ENCODE measurements at places on chromosomes 16 and 17.

GRCh38 chr16:50580180-50580798, 32.1 kb downstream of the NKD1 start:
- DNase-seq, result no peak

DNA sequence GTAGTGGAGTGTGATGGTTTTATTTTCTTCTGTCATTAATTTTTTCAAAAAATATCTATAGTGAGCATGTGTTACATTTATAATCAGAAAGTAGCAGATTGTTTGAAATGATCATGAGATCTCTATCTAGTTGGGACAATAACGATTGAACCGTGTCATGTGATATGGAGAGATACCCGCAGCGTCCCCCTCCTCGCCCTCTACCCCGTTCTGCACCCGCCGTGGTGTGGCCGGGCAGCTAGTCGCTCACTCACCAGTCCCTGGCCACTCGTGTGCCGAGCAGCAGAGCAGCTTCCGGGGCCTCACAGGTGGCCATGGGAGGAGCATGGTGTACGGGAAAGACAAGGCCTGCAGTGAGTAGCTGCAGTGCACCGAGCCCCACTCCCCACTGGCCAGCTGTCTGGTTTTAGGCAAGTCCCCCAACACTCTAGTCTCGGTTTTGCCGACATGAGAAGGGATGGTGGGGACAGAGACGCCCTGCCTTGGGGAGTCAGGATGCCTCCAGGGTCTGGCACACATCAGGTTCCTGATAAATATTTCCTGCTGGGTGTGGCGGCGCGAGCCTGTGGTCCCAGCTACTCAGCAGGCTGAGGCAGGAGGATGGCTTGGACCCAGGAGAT, 15.3 kb downstream of the MLYCD start:
- no peak for DNase-seq

DNA sequence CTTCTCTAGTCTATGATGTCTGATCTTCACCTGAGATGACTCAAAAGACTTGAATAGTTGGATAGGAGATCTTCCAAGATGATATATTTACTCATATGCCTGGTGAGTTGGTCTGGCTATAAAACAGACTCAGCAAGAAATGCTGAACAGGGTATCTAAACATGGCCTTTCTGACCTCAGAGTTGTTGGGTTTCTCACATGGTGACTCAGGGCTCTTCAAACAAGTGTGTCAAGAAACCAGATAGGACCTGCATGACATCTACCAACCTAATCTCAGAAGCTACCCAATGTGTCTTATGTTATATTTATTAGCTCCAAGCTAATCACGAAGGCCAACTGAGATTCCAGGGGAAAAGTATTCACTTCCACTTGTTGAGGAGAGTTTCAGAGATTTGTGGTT, 1477.3 kb downstream of the CDH8 start:
- no peak for DNase-seq

DNA sequence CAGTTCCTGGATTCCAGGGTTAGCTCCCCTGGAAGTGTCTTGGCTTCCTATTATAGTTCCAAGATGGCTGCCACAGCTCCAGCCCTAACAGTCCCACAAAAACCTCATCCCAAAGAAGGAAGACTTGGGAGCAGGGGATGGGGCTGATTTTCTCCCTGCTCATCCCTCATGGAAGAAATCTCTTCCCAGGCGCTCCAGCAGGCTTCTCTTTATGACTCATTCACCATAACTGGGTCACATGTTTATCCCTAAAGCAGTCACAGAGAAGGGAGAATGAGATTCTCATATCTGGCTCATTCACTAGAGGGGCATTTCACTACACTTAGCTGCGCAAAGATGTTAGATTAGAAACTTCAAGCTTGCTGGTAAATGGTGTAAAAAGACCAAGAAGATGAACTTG, 206.5 kb upstream of the IRX3 start:
- peak; percentile 72 for DNase-seq

GRCh38 chr16:17130733-17131132, 340.0 kb downstream of the XYLT1 start:
- DNase-seq, result no peak

DNA sequence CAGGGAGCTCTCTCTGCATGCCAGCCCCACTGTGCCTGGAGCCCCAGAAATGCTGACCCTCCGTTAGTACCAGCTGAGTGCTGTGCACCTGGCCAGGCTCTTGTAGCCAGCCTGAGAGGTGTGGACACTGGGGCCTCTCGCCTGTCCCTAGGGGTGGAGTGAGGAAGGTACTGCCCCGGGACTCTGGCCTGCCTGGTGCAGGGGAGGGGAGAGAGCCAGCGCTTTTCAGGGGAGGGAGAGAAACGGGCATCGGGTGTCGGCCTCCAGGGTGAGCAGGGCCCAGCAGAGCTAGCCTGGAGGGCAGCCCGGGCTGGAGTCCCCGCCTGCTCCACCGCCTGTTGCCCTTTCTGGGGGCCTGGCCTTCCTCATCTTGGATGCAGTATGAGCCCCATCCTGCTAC, 13.1 kb downstream of the MAP2K3 start:
- DNase-seq, result no peak

DNA sequence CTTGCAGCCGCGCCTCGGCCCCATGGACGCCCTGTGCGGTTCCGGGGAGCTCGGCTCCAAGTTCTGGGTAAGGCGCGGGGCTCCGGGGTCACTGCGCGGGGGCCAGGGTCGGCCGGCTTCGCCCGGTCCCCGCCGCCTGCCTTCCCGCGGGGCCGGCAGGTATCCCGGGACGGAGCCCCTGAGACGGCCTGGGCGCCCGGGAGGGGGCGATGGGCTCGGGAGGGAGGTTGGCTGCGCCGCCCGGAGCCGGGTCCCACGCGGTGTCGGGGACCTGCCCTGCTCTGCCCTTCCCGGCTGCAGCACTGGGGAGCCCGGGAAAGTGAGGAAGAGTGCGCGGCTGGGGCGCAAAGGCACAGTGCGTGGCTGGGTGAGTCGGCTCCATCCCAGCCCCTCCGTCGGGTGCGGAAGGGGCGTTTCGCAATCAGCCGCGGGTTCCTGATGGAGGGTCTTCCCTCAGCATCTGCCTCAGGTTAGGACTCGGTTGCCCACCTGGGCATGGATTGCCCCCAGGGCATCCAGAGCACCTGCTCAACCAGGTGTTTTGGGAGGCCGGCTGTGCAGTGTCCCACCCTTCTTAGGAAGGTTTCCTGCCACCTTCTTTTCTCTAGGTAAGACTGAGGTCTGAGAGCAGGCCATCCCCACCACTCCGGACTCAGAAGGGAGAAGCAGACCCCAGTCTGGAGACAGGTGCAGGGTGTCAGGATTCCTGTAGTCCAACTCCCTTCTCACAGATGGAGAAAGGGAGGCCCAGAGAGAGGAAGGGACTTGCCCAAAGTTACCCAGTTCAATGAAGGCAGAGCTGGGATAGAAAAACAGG, 442 bp downstream of the ABCC3 start:
- no peak for DNase-seq

DNA sequence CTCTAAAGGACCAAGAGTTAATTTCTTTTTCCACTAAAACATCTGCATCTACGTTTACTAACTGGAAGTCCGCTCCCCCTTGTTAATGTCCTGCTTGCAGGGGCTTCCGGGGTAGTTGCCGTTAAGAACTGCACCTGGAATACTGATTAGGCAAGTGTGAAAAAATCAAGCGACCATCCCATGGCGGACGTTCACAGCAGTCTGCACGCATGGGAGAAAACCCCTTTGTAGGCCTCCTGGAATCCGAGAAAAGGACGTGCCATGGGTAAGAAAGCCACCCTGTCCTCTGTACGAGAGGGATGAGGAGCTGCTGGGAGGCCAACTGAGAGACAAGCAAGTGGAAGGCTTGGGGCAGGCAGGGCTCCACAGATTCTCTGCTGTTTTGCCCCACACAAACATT, 14.9 kb downstream of the SNN start:
- no peak for DNase-seq

- no peak for DNase-seq
These were observed 170.2 kb downstream of the TOX3 start for GRCh38 chr16:52376676-52377280.

DNA sequence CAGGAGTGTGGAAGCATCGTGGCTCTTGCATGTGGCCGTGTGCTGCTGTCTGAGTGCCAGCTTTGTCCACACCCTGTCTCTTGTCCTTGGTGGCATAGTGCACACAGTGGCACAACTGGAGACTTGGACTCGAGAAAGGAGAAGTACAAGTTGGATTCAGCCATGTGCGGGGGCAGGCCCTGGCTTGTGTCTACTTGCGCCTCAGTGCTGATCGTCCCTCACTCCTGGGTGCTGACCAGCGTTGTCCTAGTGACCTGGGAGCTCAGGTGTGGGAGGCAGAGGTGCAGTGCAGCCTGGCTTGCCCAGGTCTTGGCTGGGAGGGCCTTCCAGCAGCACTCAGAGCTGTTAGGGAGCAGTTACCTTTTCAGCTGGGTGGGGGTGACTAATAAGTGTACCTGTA, 20.6 kb downstream of the MPRIP start:
- DNase-seq, result no peak

DNA sequence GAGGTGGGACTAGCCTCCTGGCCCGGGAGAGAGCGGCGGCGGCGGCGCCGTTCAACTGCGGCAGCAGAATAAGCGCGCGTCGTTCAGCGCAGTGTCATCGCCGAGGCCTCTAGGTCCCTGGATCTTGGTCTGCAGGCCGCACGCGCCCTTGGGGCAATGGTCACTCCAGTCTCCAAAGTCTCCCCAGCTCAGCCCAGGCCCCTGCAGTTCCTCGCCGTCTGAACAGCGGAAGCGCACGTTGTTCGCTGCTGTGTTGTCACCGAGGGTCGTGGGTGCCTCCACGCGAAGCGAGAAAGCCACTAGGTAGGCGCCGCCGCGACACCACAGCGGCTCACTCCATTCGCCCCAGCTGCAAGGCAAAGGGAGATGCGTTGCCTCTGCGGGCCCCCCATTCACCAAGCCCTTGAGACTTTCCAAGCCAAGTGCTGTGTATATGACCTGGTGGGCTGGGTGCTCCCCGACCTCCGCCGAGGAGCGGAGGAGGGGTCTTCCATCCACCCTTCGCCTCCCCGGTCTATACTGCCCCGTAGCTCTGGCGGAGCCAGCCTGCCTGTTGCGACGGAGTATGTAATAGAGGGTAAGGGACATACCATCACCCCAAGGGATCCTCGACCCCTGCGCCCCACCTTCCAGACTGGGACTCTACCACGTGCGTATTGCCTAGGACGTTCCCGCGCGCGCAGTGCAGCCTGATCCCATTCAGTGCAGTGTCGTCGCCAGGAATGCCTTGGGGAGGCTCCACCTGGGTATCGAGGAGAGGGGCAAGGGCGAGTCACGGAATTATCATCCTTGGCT, 656 bp downstream of the VMO1 start:
- DNase-seq, result no peak

DNA sequence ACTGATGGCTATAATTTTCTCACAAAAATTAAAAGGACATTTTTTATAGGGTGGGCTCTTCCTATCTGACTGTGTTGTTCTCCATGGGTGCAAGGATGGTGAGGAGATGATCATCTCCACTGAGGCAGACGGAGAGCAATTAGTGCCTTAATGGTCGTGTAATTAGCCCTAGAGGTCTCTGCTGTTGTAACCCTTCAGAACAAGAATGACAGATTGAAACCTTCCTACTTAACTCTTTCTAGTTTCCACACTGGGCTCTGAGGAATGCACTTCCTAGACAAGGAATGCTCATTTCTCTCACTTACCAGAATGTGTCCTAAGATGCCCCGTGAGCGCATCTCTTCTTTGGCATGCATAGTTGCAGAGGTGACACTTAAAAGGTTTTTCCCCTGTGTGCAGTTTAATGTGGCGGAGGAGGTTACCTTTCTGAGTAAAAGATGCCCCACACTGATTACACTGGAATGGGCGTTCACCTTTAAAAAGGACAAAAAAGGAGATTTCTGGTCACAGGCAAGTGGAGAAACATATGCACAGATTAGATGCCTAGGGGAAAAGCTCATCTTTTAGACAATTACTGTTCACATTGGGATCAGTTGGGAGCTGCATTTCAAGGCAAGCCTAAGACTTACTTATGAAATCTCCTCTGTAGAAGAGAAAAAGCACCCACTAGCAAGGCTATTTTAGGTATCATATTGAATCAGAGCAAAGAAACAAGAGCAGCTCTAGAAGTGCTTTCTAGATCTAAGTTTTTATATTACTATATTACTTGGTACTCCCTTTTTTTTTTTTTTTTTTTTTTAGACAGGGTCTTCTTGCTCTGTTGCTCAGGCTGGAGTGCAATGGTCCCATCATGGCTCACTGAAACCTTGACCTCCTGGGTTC, 53.6 kb downstream of the GRB7 start:
- DNase-seq, result no peak

GRCh38 chr17:7167832-7168231, 11.3 kb downstream of the ASGR1 start:
- DNase-seq, result peak; percentile 32

DNA sequence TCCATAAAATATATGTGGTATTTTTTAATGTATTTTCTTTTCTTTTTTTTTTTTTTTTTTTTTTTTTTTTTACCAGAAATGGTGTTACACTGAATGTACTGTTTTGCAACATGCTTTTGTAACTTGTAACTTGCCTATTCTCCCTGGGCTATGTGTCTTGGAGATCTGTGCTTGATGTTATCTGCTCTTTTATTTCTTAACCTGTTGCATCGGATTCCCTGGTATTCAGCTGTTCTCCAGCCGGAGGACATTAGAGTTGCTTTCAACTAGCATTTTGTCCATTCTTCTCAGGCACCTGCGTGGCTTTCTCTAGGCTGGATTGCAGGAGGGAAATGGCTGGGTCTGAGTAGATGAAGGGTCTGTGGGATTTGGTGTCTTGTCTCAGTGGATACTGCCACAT, 47.4 kb downstream of the KATNIP start:
- no peak for DNase-seq

GRCh38 chr16:89010210-89010925, 33.4 kb upstream of the CBFA2T3 start:
- no peak for DNase-seq

DNA sequence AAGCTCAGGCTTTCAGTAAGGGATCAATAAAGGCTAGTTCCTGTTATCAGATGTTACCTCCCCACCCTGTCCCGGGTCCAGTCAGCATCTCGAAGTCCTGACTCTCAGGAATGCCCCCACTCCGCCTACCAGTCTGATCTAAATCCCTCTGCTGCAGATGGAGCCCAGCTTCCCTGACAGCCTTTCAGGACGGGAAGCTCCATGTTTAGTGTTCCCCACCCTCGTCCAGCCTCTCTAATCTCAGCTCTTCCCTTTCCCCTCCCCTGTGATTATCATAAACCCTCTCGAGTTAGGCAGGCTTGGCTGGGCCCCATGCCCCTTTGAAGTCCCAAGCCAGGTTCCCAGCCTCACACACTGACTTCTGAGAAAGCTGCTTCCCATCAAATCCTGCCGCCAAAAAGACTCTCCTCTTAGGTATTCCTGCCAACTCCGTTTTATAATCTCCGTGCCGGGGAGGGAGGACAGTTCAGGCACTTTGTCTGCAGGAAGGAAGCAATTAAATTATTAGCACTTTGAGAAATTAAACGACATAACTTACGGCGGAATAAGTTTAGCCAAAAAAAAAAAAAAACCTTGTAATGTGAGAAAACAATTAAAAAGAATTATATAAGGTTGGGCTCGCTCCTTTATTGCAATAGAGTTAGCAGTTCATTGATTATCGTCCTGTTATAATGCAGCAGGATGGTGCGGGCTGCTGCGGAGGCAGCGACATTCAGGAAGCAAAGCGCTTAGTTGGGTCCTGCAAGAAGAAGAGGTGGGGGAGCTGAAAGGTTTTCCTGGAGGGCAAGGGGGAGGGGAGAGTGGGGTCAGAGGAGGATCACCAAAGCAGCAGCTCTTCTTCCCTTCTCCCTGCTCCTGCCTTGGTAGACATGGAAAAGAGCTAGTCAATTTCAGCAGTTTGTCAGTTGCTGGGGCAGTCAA, 16.8 kb upstream of the ETV4 start:
- no peak for DNase-seq

- peak; percentile 64 for DNase-seq
These were observed 65.9 kb upstream of the IRX6 start for GRCh38 chr16:55257966-55258613.
